Suppressor macrophage treated with lipopolysaccharide for 4 hours (primary cell): ENCODE measurements at places on chromosomes 7 and 10.

- DNase-seq: no peak
These were observed 35.1 kb upstream of the CXCL12 start for GRCh38 chr10:44419790-44420549.

DNA sequence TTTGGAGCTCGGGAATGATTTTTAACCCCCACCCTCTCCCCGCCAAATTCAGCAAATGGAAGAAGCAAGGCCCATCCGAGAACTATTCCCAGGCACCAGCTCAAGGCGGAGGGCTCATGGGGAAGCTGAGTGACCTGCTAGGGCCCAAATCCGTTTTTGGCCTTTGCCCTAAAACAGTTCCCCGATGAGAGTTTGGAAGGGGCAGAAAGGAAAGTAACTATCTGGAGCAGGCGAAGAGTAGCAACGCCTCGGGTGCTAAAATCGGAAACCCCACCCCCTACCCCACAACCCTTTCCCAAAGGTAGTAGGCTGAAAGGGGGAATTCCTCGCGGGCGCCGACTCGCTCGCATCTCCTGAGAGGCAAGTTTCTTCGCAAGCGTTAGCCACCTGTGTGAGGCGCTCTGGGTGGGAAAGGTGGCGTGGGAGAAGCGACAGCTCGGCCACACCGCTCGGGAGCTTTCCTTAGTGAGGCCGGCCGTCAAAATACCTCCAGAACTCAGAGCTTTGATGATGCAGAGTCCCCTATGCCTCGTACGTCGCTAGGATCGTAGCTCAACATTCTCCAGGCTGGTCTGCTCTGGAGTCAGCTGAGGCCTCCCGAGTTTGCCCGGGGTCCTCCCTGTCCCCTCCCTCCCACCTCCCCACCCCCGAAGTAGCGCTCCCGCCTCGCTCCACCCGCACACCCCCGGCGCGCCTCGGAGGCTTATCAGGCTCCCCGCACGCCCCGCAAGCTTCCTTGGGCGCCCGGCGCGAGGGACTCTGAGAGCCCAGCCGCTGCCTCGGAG, 642 bp upstream of the PRKG1 start:
- DNase-seq: no peak

DNA sequence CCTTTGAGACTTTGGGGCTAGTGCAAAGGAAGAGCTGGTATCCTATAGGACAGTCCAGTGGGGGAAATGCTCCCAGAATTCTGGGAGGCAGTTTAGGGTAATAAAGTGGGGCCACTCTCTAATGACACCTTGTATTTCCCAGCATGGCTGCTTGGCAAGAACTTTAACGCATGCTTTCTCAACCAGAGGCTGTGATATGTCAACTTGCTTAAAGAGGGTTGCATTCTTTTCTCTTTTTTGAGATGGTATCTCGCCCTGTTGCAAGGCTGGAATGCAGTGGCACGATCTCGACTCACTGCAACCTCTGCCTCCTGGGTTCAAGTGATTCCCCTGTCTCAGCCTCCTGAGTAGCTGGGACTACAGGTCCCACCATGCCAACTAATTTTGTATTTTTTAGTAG, 38.4 kb downstream of the ALDH18A1 start:
- no peak for DNase-seq

DNA sequence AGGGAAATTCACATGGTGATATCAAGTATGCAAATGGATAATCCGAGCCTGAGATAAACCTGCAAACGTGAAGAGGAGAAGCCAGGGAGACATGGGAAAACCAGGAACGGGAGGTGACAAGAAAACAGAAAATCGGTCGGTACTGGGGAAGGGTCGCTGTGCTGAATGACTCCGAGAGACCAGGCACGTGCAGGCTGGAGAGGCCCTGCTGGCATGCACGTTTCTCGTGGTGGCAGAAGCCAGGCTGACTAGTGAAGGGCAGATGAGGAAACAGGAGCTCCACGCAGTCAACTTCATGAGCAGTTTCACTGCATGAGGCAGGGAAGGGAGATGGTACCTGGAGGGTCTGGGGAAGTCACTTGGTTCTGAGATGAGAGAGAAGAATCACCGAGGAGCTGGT, 48.3 kb downstream of the KIAA1549 start:
- DNase-seq: no peak

- DNase-seq: peak; percentile 94
These were observed 15.8 kb upstream of the ADAMTS14 start for GRCh38 chr10:70656489-70656888.

DNA sequence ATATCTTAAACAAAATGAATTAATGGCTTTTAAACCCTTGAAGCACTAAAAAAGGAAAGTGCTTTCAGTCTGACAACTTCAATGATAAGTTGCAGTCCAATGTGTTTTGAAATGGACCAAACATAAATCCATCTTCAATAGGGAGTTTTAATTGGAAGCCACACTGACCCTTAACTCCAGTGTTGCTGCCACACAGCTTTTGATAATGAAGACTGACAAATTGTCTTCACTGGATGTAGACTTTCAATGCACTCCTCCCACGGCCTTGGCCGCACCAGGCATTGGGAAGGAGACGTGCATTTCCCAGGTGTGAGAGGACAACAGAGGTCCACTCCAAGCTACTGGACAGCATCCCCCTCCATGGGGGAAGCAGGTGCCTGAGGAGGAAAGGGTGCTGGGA, 159.0 kb upstream of the NRP1 start:
- no peak for DNase-seq

GRCh38 chr10:78478919-78479318, 445.3 kb downstream of the RPS24 start:
- no peak for DNase-seq

DNA sequence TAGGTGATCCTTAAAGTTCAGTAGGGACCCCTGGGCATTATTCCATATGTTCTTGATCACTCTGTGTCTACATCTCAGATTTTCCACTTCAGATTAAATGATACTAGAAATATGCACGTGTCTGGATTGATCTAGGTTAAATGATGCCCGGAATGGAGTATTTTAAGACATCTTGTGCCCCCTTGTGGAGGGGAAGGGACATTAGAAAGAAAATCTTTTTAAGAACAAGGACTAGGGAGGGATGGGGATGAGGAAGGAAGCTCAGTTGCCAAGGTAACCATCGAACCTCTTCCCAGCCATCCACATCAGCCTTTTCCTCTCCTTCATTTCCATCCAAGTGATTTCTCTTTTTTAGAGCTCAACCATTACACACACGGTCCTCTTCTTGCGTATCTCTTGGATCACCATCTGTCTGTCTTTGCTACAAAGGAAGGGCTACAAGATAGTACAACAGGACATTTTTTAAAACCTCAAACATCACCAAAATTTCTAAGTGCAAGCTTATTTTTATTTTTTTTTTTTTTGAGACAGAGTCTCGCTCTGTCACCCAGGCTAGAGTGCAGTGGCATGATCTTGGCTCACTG, 40.5 kb downstream of the PRSS2 start:
- peak; percentile 70 for DNase-seq

- no peak for DNase-seq
These were observed 17.1 kb upstream of the STK17A start for GRCh38 chr7:43565786-43566185.

- no peak for DNase-seq
These were observed 265.9 kb upstream of the ZMIZ1 start for GRCh38 chr10:78802866-78803265.

DNA sequence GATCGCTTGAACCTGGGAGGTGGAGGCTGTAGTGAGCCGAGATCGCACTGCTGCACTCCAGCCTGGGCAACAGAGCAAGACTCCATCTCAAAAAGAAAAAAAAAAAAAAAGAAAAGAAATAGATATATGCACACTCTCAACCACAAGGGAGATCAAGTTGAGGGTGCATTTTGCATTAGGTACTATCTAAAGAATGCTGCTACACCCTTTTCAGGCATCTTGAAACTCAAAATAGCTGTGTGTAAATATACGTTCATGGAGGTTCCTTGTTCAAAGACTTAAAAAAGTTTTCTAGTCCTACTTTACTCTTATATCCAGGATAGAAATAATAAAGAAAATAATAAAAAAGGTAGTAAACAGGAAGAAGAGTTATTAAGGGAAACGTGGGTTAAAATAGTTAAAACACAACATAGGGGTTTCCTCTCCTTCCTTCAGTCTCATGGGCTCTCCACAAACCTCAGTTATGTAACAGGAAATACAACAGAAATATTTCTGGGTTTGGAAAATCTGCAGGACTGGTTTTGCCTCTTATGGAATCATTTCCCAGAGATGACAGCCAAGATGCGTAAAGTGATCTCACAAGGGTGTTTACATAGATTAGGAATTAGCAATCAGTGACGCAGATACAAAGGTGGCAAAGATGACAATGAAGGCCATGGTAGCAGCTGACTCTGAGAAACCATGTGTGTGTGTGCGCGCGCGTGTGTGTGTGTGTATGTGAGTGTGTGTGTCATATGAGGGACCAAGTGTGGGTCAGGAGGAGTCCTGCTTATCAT, 15.1 kb downstream of the STEAP4 start:
- DNase-seq: no peak

- DNase-seq: no peak
These were observed 351.9 kb upstream of the CELF2 start for GRCh38 chr10:10665750-10666149.

- no peak for DNase-seq
These were observed 17.7 kb downstream of the WDR91 start for GRCh38 chr7:135193615-135194081.

GRCh38 chr10:80457554-80458262, 3.6 kb downstream of the TSPAN14 start:
- DNase-seq: no peak

GRCh38 chr10:116907245-116907987, 58.1 kb downstream of the ENO4 start:
- DNase-seq: no peak

DNA sequence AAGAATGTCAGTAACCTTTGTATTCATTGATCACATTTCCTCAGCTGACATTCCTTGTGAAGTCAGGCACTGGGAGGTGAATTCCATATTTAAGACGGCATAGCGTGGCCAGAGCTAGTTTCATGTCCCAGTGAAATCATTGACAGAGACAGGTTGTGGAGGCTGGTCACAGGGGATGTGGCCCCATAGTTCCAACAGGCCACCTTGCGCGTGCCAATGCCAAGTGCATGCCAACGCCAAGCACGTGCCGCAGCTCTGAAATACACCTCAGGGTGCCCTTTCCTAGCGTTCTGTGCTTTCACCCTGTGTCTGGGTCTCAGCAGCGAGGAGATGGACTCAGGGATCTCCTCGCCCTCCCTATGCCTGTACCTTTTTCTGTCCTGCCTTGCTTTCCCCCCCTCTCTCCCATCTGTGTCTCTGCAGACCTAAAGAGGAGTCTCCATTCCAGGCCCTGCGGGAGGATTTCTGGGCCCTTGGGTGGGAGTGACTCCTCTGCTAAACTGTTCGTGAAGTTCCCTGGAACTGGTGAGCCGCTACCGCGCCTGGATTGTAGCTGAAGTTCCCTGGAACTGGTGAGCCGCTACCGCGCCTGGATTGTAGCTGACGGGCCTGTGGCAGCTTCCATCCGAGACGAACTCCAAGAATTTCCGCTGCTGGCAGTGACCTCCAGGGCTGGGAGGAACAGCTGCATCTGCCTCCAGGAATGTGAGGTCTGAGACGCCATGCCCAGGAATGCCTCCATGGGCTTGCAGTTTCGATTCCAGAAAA, 19.7 kb downstream of the AQP1 start:
- no peak for DNase-seq

- no peak for DNase-seq
These were observed 24.2 kb upstream of the SHH start for GRCh38 chr7:155836216-155837125.

DNA sequence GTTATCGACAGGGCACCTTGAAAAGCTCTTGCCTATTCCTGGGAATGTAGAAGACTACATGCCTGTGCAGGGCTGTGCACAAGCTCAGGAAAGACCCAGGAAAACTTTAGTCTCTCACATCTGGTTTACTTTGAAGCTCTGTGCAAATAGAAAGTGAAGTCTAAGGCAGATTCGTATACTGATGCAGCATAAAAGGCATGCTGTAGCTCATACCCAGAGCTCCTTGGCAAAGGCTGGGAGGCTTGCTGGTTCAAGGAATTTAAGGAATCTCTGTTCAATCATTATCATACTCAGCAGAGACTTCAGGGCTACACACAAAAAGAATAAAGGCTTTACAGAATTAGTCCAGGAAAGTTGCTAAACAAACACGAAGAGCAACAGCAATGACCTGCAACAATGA, 192.0 kb downstream of the OTUD1 start:
- no peak for DNase-seq

DNA sequence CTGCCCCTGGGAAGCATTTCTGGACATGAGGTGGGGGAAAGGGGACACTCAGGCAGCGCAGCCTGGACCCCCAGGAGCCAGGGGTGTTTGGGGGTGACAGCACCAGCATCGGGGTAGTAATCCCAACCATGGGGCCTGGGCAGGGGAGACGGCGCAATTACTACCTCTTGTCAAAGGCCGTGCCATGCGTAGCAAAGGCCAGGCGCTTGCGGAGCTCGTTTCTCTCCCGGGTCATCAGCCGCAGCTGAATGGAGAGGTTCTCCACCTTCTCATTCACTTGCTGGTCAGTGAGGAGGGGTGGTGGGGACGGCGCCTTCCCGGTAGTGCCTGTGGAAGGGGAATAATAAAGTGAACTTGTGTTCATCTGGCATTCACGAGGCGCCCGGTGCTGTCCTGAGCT, 70.0 kb downstream of the DLG5 start:
- DNase-seq: no peak

- DNase-seq: no peak
These were observed 223.6 kb downstream of the IPMK start for GRCh38 chr10:58044072-58044471.
